ENCODE measurements at places on chromosomes 5 and 9.
A peak's percentile ranks its signal among the peaks of the same experiment; 100 is the strongest.

- H3K27me3 ChIP-seq, result no peaks in the 10 kb centered on the region
- H3K36me3 ChIP-seq, result no peaks in the 10 kb centered on the region
- no peak for DNase-seq
- H3K4me1 ChIP-seq, result peaks cover 8% of the 10 kb centered on the region
- H3K4me3 ChIP-seq, result peak overlapping the region; percentile 98
These were observed 734 bp downstream of the KIF27 start for GRCh38 chr9:83920469-83920926.

GRCh38 chr5:69493396-69494133 lies 975 bp downstream of the OCLN start:
- no peak overlapping the region for H3K27ac ChIP-seq
- H3K4me3 ChIP-seq, result peak overlapping the region; percentile 73
- DNase-seq, result no peak
- no peaks in the 10 kb centered on the region for H3K4me1 ChIP-seq

DNA sequence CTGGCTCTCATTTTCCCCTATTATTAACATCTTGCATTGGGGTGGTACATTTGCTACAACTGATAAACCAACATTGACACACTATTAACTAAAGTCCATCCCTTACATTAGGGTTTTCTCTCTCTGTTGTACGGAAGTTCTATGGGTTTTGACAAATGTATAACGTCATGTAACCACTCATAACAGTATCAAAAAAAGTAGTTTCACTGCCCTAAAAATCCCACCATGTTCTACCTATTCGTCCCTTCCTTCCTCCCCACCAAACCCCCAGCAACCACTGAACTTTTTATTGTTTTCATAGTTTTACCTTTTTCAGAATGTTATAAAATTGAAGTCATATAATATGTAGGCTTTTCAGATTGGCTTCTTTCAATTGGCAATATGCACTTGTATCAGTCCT lies 40.1 kb downstream of the MLLT3 start:
- no peak overlapping the region for H3K4me3 ChIP-seq
- H3K4me1 ChIP-seq, result no peaks in the 10 kb centered on the region
- no peak overlapping the region for H3K27ac ChIP-seq
- no peaks in the 10 kb centered on the region for H3K27me3 ChIP-seq
- DNase-seq, result no peak
- H3K36me3 ChIP-seq, result no peaks in the 10 kb centered on the region

DNA sequence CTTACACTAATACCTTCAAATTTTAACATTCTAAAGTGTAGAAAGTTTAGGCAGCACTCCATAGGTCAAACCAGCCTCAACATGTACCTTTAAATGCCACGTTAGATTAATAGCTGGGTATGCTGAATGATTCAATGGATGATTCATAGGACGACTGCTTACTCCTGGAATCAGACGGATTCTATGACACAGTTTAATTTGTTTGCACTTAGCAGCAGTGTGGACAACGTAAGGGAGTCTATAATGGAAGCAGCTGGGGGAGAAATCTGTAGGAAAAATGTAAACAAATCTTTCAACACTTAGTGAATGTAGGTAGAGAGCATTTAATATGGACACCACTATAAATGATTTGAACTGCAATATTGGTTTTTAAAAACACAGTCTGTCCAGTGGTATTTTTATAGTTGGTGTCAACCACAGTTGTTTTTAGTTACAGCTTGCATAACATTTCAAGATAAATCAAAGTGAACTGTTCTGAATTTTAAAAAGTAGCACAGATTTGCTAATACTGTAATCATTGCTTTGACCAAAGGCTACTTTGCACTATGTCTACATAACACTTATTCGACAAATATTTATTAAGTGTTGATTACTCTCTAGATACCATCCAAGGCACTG lies 701.5 kb upstream of the MEF2C start:
- H3K4me3 ChIP-seq, result no peak overlapping the region
- DNase-seq, result no peak
- no peaks in the 10 kb centered on the region for H3K36me3 ChIP-seq
- no peaks in the 10 kb centered on the region for H3K4me1 ChIP-seq

- H3K27ac ChIP-seq, result no peak overlapping the region
- no peak for DNase-seq
- H3K4me3 ChIP-seq, result no peak overlapping the region
- H3K4me1 ChIP-seq, result no peaks in the 10 kb centered on the region
These were observed 16.9 kb downstream of the TLE4 start for GRCh38 chr9:79588488-79589223.

DNA sequence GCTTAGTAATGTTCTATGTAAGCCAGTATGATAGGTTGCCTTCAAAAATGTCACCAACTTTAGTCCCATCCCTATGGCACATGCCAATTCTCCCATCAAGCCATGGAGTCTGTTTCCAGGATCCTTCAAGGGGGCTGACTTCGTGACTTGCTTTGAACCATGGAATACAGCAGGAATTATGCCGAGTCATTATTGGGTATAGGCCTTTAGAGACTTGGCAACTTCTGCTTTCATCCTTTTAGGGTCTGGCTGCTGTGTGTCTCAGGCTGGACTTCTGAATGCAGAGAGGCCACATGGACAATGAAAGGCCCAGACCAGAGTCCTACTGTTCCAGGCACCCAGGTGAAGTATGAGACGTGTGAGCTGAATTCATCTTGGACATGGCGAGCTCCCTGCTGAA lies 109.8 kb downstream of the DENND1A start:
- no peak overlapping the region for H3K4me3 ChIP-seq
- no peaks in the 10 kb centered on the region for H3K4me1 ChIP-seq
- no peaks in the 10 kb centered on the region for H3K27me3 ChIP-seq
- no peak for DNase-seq

- H3K4me1 ChIP-seq, result no peaks in the 10 kb centered on the region
- no peak overlapping the region for H3K4me3 ChIP-seq
- H3K27ac ChIP-seq, result no peak overlapping the region
- no peaks in the 10 kb centered on the region for H3K36me3 ChIP-seq
- no peaks in the 10 kb centered on the region for H3K27me3 ChIP-seq
These were observed 191.6 kb downstream of the TRIM36 start for GRCh38 chr5:114977979-114978573.

All from thoracic aorta (tissue), 2 donors.